ENCODE measurements at places on chromosomes 12 and 14.

- DNase-seq = peak; percentile 77
Measured at GRCh38 chr12:123150744-123151456, at the start of gene PITPNM2. Gene PITPNM2, minus strand, starts transcription at chr12:123151090. Its CDS starts 116,500 bp downstream, at chr12:123034590.

DNA sequence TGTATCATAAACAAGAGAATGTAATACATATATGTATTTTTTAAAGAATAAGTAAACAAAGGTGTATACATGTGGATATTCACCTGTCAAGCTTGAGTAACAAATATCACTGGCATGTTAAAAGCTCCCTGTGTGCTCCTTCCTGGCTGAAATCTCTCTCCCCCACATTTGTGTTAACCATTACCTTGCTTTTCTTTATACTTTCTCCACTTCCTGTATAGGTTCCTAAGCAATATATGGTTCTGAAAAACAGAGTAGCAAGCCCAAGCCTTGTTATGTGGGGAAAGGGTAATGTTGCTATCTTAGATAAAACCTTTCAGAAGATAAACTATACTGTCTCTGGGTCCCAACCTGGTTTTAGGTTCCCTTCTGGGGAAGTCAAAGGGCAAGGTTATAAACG, 32.3 kb upstream of the TBC1D30 start:
- no peak for DNase-seq

DNA sequence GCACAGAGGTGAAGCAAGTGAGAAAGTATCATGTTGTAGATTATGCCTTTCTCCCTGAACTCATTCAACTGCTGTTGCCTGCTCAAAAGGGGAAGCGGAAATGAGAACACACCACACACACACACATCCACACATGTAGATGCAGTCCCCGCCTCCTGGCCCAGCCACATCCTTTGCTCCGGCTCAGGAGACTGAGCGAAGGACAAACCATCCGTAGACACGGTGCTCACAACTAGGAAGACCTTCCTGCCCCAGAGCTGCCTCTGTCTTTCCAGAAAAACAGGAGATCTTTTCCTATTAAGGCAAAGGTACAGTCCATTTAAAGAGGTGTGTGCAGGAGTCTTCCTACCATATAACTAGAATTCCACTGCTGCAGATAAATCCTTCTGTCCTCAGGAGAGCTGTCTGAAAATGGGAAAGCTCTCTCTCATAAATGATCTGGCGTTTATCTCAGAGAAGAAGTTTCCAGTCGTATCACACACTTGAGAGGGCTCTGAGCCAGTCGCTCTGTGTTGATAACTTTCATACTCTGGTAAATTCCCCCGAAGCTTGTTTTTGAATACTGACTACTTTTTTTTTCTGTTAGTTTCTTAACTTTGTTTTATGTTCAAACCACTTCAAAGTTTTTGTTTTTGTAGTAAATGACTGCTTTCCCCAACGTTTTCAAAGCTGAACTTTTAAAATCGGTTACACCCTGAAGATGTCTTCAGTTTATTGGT, at the start of gene TESPA1:
TESPA1 (minus strand) TSS at position 105 of the 719 bp plus-strand sequence. CDS start 10,200 bp downstream, outside the sequence.
- peak; percentile 78 for DNase-seq

- no peak for DNase-seq
Measured at GRCh38 chr12:80299976-80300375, 144.1 kb upstream of the PTPRQ start.

GRCh38 chr12:27493260-27493940, 30.6 kb upstream of the PPFIBP1 start:
- no peak for DNase-seq

DNA sequence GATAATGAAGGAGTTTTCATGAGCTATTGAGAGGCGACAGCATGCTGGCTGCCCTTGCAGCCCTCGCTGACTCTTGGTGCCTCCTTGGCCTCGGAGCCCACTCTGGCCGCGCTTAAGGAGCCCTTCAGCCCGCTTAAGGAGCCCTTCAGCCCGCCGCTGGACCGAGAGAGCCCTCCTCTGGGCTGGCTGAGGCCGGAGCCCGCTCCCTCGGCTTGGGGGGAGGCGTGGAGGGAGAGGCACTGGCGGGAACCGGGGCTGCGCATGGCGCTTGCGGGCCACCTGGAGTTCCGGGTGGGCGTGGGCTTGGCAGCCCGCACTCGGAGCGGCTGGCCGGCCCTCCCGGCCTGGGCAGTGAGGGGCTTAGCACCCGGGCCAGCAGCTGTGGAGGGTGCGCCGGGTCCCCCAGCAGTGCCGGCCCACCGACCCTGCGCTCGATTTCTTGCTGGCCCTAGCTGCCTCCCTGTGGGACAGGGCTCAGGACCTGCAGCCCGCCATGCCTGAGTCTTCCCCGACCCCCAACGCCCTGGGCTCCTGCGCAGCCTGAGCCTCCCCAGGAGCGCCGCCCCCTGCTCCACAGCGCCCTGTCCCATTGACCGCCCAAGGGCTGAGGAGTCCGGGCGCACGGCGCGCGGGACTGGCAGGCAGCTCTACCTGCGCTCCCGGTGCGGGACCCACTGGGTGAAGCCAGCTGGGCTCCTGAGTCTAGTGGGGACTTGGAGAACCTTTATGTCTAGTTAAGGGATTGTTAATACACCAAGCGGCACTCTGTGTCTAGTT, 20.1 kb upstream of the PAWR start:
- DNase-seq = no peak

- DNase-seq = peak; percentile 86
Measured at GRCh38 chr14:103078420-103078749, 5.6 kb upstream of the LBHD2 start.

DNA sequence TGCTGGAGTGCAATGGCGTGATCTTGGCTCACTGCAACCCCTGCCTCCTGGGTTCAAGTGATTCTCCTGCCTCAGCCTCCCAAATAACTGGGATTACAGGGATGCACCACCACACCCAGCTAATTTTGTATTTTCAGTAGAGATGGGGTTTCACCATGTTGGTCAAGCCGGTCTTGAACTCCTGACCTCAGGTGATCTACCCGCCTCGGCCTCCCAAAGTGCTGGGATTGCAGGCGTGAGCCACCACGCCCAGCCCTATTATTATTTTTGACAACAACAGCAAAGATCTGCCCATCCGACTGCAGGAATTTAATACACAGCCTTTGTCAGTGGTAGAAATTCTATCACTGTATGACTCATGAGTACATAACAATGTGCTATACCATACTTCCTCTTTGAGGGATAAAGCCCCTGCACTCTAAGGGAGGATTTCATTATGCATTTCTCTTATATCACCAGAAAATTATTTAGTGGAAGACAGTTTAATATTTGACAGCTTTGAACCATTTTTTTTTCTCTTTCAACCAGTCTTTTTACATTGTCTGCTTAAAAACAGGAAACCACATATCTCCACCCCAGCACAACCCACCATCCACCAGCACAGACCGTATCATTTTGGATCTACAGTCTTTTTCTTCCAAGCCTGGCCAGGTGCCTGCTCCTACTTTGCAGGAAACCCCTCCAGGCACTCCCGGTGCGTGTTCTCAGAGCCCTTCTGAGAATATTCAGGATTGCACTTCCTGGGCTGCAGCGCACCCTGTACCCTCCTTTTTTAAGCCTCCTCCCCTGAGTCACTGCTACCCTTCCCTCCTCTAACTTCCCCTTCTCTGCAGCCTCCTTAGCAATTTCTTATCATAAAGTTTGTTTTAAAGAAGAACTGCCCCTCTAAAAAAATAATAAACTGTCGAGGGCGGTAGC, 594 bp downstream of the ARHGDIB start:
- DNase-seq = peak; percentile 71

- peak; percentile 75 for DNase-seq
Measured at GRCh38 chr14:68807148-68807600, 14.3 kb upstream of the ZFP36L1 start.

- DNase-seq = no peak
Measured at GRCh38 chr14:104107101-104107581, 21.6 kb downstream of the ASPG start.

GRCh38 chr14:42141328-42141727, 534.7 kb downstream of the LRFN5 start:
- DNase-seq = no peak

GRCh38 chr14:31965735-31966598, 111.1 kb upstream of the ARHGAP5 start:
- no peak for DNase-seq

- DNase-seq = no peak
Measured at GRCh38 chr12:61808856-61809255, 451.3 kb upstream of the USP15 start.

DNA sequence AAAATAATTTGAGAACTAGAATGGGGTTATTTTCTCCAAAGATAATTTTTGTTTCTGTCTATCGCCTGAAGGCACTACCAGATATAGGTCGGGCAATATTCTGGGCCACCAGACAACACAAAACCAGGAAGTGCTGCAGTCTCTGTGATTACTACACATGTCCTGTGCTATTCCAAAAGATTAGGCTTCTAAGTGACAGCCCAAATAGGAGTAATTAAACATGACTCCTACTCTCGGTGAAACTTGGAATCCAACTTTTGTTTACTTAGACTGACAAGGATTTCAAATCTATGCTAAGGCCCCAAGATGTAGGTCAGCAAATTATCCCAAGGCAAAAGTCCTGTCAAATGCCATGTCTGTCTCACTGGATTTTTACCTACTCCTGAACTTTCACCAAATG, 157.6 kb upstream of the LRFN5 start:
- no peak for DNase-seq

- DNase-seq = no peak
Measured at GRCh38 chr14:38583471-38583870, 327.6 kb upstream of the CLEC14A start.

- DNase-seq = no peak
Measured at GRCh38 chr14:38254571-38255407, 1.1 kb downstream of the CLEC14A start.

- DNase-seq = no peak
Measured at GRCh38 chr14:93050761-93051160, 65.0 kb downstream of the ITPK1 start.

GRCh38 chr14:95830386-95830785, 46.2 kb upstream of the TUNAR start:
- no peak for DNase-seq

DNA sequence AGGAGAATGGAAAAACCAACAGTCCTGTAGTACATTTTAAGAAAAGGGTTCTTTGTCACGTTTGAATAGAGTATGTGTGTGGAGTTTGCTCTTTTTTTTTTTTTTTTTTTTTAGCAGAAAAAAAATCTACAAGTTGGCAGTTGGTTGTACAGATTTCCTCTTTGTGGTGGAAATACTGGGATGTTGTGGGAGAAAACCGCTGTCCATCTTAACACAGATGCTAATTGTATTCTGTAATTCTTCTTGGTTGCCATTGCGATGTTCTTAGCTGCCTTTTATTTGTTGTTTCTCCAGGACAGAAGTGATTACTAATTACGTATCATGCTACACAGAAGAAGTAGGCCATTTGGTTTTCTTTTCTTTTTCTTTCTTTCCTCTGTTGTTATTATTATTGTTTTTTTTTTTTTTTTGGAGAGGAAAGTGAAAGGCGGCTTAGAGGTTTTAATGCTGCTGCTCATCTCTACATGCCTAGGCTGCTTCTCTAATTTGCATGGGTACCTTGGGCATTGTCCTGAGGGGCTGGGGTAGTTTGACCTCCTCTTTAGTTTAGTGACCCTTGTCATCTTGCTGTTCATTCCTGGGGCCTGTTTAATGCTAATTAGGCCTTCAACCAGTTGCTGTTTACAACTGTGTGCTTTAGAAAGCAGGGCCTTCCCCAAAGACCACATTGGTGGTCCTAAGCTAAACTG, 94.7 kb downstream of the TMTC2 start:
- DNase-seq = no peak

Data from suppressor macrophage treated with lipopolysaccharide for 4 hours (primary cell).